HCEC 1CT (cell line): ENCODE measurements at places on chromosomes 6 and 20.

- DNase-seq = no peak
Observed at GRCh38 chr6:25027221-25027916, 91.6 kb upstream of the RIPOR2 start.

- no peak for DNase-seq
Observed at GRCh38 chr6:101281266-101281665, 112.2 kb upstream of the GRIK2 start.

DNA sequence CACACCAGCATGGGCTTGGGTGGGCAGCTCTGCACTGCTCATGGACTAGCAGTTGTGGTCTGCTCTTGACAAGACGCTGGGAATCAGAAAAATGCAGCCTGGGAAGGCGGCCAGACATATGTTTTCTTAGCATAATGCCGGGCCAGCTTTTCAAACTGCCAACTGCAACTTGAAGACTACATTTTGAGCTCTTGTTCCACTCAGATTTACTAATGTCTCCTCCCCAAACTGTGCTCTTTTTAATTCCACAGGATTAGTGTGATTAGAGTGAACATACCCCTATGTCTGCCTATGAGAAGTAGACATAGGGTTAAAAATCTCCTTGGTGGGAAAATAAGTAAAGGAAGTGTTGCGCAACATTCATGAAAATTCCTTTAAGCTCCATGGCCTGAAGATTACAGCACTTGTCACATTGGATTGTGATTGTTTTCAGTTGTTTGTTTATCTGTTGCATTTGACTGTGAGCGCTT lies 5.3 kb upstream of the FNDC1 start:
- peak; percentile 28 for DNase-seq

GRCh38 chr6:70620746-70621145 lies 46.9 kb upstream of the SMAP1 start:
- no peak for DNase-seq

DNA sequence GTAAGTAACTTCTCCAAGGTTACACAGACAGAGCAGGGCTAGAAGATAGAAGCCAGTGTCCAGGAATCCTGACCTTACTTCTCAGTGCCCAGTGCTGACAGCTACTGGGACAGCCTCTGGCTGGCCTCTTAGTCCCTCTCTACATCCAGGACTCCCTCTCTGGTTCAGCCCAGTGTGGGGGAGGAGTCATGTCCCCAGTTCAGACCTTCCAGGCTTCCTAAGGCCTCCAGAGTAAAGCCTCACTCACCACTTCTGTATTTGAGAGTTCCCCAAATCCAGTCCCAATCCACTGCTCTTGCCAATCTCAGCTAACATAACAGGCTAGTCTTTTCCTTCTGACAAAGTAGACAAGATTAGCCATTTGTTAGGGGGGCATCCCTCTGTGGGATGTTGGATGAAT lies 36.9 kb upstream of the EPB41L1 start:
- no peak for DNase-seq

DNA sequence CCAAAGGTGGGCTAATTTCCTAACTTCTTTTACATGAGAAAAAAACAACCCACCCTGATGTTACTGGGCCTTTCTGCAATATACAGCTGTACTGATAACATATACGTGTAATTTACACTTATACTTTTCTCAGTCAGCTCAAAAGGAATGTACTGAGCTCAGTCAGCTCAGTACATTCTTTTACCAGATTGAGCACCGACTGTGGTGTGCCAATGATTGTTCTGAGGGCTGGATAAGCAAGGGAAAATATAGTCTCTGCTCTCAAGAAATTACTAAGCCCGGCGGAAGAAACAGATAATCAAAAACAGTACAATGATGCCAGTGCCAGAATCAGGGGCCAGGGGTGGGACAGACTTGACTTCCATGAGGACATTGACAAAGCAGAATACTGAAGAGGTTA lies 10.0 kb upstream of the BLOC1S5 start:
- no peak for DNase-seq

DNA sequence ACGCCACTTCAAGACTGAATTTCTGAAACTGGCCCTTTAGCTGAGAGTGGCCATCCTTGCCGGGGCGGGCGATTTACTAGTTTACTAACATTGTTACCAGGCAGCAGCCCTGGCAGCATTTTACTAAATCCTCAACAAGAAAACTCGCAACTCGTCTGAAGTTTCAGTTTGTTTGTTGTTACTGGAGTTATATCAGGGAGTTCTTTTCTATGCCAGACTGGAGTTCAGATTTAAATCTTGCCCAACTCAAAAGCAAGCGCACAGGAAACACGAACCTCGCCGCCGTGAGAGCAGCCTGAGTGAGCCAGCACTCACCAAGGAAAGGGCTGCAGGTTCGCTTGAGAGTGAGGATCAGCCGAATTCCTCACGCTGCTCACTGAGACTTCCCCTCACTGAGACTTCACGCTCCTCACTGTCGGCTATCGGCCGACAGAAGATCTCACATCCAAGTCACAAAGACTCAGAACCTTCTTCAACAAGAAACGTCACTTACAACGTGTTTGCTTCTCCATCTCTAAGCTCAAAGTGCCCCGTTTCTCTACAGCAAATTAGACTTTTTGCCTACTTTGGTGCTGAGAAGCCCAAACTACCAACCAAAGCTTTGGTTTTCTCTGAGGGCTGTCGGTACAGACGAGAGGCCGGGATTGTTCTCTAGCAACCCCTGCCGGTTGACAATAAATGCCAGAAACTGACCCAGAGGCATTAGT lies 78.9 kb downstream of the OLIG3 start:
- peak; percentile 49 for DNase-seq

GRCh38 chr6:150541576-150541975 lies 58.1 kb upstream of the PLEKHG1 start:
- DNase-seq = no peak

- no peak for DNase-seq
Observed at GRCh38 chr6:118786596-118787453, 107.1 kb upstream of the ASF1A start.

DNA sequence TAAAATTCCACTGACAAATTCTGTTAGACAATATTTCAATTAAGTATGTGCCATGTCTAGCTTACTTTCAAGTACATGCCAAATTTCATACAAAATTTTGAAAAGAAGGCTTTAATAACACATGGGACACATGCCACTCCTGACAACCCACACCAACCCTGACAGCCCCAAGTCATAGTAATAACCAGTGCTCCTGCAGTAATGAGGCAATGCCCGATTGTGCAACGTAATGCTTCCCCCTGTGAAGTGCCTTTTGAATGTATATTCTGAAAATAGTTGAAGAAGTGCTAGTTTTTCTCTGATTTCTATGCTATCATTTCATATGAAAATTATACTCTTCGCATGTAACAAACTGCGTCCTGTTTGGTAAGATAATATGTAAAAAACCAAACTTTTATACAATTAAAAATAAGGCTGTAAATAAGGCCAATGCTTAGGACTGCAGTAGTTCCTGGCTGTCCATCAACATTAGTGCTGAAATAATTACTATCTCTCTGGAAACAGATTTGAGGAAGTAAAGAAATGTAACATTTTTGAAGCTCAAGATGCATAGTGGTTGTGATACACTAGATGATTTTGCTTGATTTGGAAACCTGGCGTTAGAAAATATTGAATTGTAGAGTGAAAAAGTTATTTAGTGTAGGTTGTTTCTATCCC lies 125.8 kb upstream of the BCLAF1 start:
- DNase-seq = no peak

GRCh38 chr20:50856475-50857041 lies 61.7 kb downstream of the BCAS4 start:
- no peak for DNase-seq

GRCh38 chr6:36113049-36113448 lies 17.3 kb upstream of the MAPK13 start:
- DNase-seq = no peak

DNA sequence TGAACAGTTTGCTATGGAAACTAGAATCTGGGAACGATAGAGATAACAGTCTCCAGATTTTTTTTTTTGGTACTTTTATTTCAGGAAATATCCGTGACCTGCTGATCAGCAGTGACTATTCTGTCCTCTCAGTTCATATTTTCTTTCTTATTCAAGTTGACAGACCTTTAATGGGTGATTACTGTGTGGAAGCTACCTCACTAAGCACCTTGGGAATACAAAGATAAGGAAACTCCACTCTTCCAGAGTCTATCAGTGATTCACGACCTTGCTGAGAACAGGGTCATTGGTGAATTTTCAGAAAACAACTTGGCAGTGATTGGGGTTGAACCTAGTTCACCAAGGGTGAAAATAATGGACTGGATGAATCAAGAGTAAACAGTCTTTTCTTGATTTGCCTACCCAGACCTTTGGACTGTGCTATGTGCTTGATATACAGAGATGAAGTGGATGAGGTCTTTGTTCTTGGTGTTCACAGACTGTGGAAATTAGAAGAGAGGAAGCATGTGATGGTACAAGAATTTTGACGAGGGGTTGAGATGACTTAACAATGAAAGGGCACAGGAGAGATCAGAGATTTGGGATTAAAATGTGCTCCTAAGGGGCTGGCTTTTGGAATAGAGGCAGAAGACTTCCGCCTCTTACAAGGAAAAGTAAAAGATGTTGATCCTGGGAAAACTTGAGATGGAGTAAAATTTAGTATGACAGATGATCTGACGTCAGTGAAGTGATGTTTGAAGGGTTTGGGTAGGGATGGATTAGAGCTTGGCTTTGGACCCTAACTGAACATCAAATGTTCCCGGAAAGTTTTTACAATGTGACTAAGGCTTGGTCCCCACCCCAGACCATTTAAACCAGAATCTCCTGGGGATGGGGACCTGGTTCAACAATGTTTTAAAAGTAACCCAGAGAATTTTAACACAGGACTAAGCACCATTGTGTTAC lies 1.2 kb downstream of the KAT14 start:
- no peak for DNase-seq

- no peak for DNase-seq
Observed at GRCh38 chr6:38774929-38775707, 60.0 kb downstream of the DNAH8 start.

- DNase-seq = no peak
Observed at GRCh38 chr6:126156973-126157372, 170.6 kb downstream of the TRMT11 start.

- no peak for DNase-seq
Observed at GRCh38 chr6:108304646-108305045, 9.8 kb downstream of the AFG1L start.

GRCh38 chr6:43203029-43203717 lies 21.2 kb downstream of the CUL9 start:
- no peak for DNase-seq

- DNase-seq = no peak
Observed at GRCh38 chr6:4794140-4794707, 18.0 kb downstream of the CDYL start.

DNA sequence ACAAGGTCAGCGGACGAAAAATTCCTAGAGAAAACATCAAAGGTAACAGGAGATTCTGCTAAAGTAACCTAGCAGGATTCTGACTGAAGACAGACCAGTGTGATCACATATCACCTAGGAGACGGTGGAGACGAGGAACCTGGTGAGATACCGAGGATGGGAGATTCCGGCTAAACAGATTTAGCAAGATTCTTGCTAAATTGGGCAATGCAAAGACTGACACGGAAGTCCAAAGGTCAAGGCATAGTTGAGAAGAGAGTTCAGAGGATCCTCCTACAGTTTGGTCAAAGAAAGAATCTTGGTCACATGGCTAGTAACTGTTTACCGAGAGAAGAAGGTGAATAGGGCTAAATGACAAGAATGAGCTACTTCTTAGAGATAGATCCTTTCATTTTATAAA lies 61.1 kb downstream of the TMEM170B start:
- DNase-seq = no peak

- no peak for DNase-seq
Observed at GRCh38 chr6:156250593-156250992, 526.6 kb upstream of the ARID1B start.

GRCh38 chr20:48949304-48950170 lies 28.0 kb downstream of the ARFGEF2 start:
- no peak for DNase-seq

DNA sequence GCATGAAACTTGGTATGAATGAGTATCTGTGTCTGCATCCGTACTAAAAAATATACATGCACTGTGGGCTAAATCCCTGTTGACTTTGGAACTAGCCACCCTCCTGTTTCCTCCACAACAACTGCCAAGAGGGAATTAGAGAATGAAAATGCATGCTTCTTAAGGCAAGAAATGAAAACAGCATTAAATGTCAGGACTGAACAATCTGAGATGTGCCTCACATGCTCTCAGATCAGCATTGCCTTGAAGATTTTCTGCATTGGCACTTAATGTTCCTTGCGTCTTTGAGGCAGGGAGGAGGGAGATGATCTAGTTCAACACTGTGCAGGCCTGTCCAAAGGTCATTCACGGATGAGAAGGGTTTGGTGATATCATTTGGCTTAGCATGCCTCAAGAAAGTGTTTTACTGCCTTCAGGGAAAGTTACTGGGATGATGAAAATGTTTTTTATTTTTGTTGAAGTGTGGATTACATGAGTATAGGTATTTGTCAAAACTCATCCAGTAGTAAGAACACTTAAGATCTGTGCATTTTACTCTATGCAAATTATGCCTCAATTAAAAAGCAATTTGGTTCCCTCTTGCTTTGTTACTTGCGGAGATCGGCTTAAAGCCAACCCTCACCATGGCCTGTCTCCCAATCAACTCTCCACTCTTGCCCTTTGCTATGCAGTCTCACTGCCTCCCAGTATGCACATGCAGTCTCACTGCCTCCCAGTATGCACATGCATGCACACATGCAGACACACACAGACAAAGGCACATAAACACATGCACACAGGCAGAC lies 47.5 kb upstream of the RIN2 start:
- DNase-seq = no peak

- peak; percentile 70 for DNase-seq
Observed at GRCh38 chr6:52317841-52318581, 33.5 kb upstream of the MCM3 start.

GRCh38 chr6:89180112-89180511 lies 34.3 kb downstream of the PM20D2 start:
- DNase-seq = no peak

DNA sequence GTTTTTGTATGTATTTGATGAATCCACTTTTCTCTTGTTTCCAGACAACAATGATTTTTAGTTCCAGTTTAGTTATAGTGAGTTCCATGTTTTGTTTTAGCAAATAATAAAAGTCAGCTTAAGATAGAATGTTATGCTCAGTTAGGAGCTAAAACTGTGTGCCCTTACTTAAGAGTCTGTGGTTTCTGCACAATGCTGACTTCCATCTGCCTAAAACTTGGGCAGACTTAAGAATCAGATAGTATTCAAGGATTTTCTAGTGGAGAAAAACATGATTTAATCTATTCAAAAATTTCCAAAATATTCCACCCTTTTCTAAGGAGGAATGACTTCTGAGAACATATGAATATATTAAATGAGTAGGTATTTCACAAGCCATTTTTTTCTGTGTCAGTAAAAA lies 32.8 kb downstream of the LAMA4 start:
- no peak for DNase-seq

DNA sequence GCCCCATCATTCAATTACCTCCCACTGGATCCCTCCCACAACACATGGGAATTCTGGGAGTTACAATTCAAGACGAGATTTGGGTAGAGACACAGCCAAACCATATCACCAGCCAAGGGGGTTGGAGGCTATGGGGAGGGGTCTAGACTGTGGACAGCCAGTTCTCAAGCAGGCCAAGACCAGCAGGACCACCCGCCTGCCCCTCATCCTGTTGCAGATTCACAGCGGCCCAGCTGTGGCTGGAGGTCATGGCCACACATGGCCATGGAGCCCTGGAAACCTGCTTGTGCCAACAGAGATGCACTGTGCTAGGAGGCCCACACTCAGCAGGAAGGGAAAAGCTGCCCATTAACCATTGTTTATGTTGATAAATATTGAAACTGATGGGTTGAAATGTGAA lies 240.5 kb downstream of the TTLL2 start:
- no peak for DNase-seq

- peak; percentile 35 for DNase-seq
Observed at GRCh38 chr20:47276851-47277534, 79.5 kb downstream of the ZMYND8 start.

- DNase-seq = no peak
Observed at GRCh38 chr6:30311101-30311500, 15.6 kb upstream of the TRIM39 start.
